Stimulated activated CD4-positive, alpha-beta T cell treated with anti-CD3 and anti-CD28 coated beads, Interleukin-1b, Interleukin-23, amount 100 ng/mL, for 48 hours (primary cell): ENCODE measurements at places on chromosomes 16 and 17.
A peak's percentile ranks its signal among the peaks of the same experiment; 100 is the strongest.

DNA sequence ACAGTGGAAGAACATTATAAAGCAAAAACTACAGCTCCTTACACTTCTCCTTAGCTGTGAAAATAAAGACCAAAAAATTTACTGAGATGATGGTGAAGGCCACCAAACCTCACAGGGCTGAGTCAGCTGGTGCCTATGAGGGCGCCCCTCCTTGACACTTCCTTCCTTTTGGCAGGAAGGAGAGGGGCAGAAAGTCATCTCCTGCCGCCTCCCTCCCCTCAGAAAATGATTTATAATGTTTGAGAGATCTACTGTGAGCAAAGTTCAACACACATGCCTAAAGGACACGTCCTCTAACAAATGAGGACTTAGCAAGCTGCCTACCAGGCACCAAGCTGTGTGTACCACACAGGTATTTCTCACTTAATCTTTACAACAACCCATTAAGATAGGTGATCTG is 245.7 kb downstream of the PRKCA start:
- peak; percentile 54 for DNase-seq

- no peak for DNase-seq
Observed at GRCh38 chr16:16116841-16117240, 106.5 kb downstream of the ABCC6 start.

DNA sequence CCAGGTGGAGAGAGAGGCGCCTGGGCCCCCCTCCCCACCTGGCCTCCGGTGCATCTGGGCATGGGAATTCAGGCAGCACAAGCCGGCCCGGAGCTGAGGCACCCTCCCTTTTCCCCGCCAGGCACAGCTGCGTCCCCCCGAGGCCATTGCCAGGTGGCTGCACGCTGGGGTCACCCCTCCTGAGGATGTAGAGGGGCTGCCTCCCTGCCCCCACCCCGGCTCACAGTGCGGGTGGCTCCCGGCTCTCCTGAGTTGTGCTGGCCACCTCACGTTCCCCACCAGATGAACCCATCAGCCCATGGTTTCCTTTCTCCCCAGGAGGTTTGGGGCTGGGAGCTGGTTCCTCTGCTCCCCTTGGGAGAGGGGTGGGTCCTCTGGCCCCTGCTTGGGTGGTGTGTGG is 12.6 kb downstream of the CACNA1H start:
- DNase-seq = no peak

GRCh38 chr16:79598348-79599181 is 2.0 kb downstream of the MAF start:
- DNase-seq = peak; percentile 56

DNA sequence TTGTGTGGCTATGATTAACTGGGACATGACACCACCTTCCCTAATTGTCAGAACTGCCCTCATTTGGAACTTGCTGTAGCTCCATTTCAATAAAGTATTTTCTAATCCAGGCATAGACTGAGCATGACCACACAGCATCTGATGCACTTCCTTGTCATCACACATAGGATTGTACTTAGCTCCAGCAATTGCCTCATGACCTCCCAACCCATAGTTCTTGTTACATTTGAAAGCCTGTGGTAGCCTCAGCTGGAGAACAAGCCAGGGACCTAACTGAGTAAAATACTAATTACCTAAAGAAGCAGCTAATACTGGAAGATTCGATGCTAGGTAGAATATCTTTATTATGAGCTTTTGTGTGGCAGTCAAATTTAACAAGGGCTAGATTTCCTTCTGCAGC is 187.3 kb upstream of the KIF2B start:
- DNase-seq = no peak

GRCh38 chr17:51709694-51710633 is 448.6 kb downstream of the CA10 start:
- DNase-seq = no peak

GRCh38 chr17:63126607-63127006 is 160.6 kb downstream of the TANC2 start:
- DNase-seq = no peak

- DNase-seq = no peak
Observed at GRCh38 chr17:66413559-66414520, 111.4 kb downstream of the PRKCA start.

- DNase-seq = peak; percentile 83
Observed at GRCh38 chr17:68346448-68346847, 55.2 kb downstream of the ARSG start.

GRCh38 chr16:2009164-2009711 is 383 bp downstream of the ZNF598 start:
- DNase-seq = no peak

GRCh38 chr17:46020998-46021397 is 21.9 kb downstream of the STH start:
- DNase-seq = no peak

DNA sequence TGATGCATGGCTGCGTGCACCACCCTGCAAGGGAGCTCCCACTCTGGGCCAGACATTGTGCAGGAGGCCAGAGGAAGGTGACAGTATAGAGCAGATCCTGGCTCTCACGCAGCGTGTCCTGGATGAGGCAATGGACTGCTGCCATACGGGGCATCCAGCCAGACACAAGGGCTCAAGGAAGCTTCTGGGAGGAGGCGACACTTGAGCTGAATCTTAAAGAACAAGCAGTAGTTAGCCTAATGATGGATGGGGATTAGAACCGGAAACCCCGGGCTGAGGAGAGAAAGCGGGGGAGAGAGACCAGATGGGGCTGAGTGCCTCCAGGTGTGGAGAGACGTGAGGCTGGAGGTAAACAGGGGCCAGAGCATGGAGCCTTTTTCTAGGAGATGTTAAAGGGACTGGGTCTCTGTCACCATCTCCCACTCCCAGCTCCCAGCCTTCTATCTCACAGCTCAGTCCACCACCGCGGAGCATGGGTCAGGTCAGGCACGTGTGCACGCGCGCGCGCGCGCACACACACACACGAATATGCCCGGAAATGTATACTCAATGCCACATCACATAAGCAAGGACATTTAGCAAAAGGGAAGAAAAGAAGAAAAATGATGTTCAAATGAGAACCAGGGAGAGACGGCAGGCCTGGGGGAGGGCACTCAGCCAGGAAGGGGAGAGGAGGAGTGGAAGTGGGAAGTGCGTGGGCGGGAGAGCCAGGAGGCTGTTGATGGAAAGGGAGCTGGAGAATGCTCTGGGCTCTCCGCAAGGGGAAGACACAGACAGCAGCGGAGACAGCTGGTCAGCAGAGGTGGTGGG is 46.3 kb downstream of the CCDC42 start:
- no peak for DNase-seq
